Right lobe of liver (tissue), 6 donors: ENCODE measurements at places on chromosomes 5 and 9. TPM values are rescaled to one million over a fixed set of nuclear protein-coding genes. Genes with fewer than 3 reads are reported as not detected.
A peak's percentile ranks its signal among the peaks of the same experiment; 100 is the strongest.

DNA sequence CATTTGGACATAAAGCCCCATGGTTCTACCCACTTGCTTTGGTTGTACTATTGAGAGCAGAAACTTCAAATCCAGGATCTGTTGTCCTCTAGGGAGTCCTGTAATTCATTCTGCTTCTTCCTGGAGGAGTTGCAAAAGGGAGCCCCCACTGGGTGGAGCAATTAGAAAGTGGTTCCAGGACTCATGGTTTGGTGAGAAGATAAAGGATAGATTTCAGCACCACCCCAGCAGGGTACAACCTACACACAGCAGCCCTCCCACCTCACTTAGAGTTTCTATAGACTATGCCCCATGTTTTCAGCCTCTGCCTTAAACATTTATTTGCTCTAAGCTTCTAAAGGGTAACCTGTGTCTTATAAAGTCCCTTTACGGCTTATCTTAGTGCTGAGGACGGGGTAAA lies 112.6 kb upstream of the ARRDC3 start:
- no peak for DNase-seq

- DNase-seq: no peak
Observed at GRCh38 chr9:22244139-22245011, 202.2 kb upstream of the DMRTA1 start.

- DNase-seq: no peak
Observed at GRCh38 chr9:121889990-121890563, 203.0 kb downstream of the TTLL11 start.

DNA sequence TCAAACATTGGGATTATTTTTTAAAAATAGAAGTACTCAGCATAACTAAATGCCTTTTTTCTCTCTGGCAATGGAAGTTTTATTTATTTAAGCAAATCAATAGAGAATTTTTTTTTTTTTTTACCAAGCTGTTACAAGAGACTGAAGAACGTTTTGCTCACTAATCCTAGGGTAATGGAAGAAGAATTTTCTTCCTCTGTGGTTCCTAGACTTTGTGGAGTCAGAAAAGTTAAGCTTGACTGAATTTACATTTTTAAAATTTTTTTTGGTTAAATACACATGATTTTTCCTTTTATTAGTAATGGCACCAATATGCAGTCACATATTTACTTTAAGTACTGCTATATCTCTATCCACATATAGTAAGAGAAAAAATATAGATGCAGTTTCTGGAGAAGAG lies 189.8 kb downstream of the PCSK1 start:
- DNase-seq: no peak

DNA sequence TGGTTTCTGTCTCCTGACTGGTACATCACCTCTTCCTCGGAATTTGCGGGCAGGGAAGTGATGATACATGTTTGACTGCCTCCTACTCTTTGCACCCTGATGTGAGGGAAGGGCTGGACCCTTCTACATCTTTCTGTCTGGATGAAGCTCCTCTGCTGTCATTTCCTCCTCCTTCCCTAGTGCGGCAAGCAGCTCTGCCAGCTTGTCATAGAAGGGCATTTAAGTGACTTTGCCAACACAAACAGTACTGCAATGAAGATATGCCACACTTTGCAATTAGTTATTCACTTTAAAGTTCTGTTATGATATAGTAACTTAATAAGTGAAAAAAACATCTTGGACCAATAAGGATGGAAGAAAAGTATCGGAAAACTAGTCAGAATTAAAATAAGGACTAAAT lies 48.5 kb upstream of the ABL1 start:
- no peak for DNase-seq

- no peak for DNase-seq
Observed at GRCh38 chr9:121949766-121950165, 143.3 kb downstream of the TTLL11 start.

DNA sequence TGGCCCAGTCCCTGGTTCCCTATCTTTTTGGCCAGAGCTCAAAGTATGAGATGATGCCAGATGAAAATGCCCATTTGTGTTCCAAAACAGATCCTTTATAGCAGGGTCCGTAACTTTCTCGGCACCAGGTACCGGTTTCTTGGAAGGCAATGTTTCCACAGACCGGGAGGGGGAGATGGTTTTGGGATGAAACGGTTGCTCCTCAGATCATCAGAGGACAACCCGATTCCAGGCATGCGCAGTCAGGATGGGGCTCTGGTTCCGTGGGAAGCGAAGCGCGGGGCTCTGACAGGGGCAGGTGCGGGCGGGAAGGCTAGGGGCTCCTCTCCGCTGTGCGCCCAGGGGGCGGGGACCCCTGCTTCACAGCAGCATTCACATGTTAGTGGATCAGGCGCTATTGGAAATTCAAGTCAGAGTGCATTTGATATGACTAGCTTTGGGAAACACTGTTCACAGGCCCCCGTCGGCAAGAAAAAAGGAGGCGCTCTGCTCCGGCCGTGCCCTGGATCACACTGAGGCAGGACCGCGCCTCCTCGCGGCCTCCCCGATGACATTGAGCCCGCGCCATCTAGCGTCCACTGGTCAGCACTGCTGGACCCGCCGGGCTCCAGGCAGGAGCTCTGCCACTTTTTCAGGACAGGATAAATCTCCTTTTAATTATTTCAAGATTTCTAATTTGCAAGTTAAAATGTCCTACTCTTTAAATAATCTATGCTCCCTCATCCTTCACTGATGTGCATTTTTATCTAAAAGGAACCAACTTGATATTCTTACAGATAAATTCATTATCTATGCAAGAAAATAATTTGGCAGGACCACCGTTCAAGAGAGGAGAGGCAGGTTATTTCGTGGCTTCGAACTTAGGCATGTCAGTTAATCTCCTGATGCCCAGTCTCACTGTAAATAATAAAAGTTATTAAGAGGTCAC lies 190.0 kb downstream of the FANCC start:
- peak; percentile 86 for DNase-seq

- DNase-seq: no peak
Observed at GRCh38 chr5:1463326-1464095, 18.3 kb upstream of the SLC6A3 start.

- DNase-seq: no peak
Observed at GRCh38 chr5:137575847-137576246, 76.7 kb upstream of the SPOCK1 start.

GRCh38 chr9:2725898-2726649 lies 8.8 kb downstream of the KCNV2 start:
- no peak for DNase-seq

- DNase-seq: no peak
Observed at GRCh38 chr5:151568036-151568435, 23.1 kb downstream of the FAT2 start.

DNA sequence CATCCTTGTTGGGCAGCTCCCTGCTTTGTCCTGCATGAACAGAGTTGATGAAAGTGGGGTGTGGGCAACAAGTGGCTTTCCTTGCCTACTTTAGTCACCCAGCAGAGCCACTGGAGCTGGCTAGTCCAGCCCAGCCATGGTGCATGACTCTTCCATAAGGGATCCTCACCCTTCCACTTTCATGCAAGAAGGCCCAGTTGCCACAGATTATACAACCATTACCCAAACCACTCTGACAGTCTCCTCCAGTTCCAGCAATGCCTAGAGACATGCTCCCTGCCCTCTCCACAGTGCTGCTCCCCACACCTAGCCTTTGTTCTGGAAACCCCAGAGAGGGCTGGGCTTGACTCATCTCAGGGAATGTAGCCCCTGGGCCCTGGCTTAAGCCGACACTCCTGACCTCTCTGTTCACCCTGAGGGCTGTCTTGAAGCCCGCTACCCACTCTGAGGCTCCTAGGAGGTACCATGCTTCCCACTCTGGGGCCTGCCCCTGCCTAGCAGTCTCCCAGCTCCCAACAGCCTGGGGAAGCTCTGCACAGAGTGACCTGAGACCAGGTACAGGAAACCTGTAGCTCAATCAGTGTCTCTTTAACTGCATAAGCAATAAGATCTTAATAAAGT lies 3.9 kb downstream of the SLC35A4 start:
- peak; percentile 42 for DNase-seq

- DNase-seq: no peak
Observed at GRCh38 chr5:172605466-172605865, 35.6 kb upstream of the NEURL1B start.

DNA sequence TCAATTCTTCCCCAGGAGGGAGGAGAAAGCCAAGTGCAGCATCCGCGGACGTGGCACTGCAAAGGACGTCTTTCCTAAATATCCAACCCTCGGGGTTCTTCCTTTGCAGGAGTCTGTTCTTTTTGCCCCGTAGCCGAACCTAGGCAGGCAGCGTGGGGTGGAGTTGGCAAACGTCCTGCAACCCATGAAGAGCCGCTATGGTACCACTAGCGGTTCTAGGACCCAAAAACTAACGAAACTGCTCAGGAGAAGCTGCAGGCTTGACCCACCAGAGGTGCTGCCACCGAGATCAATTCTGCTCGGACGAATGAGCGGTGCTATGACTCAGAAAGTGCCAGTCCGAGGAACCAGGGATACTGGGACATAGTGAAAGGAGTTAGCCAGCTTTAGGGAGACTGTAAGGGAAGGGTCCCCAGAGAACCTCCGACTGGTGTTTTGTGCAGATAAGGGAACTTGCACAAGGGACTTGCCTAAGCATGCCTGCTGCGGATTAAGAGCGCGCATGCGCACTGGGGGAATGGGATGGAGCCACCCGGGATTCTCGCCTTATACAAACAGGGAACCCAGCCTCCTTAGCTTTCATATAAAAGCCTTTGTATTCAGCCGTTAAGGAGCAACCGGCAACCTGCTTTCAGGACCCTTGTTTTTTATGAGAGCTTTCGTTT lies 32.7 kb downstream of the ANXA2R start:
- DNase-seq: peak; percentile 79

DNA sequence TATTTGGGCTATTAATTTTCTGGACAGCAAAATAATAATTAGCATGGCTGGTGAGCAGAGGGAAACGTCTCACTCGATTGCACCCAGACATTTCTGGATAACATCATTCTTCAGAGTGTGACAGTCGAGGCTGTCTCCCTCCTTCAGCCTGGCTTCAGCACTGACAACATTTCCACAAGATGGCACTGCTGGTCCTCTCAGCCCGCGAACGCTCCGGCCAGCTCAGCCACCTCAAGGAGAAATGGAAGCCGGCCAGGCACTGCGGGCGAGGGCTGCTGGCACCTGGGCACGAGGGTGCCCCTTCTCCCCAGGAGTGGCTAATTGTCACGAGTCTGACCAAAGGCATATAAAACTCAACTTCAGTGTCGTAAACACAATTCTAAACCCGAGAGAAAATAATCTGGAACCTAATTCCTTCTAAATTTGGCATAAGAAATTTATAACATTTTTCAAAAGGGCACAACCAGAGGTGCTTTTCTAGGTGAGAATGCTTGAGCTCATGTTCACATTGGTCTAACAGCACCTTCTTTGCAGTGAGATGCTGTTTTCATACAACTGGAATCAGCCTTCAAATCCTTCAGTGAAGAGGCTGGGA lies 65.9 kb downstream of the DAP start:
- peak; percentile 82 for DNase-seq

DNA sequence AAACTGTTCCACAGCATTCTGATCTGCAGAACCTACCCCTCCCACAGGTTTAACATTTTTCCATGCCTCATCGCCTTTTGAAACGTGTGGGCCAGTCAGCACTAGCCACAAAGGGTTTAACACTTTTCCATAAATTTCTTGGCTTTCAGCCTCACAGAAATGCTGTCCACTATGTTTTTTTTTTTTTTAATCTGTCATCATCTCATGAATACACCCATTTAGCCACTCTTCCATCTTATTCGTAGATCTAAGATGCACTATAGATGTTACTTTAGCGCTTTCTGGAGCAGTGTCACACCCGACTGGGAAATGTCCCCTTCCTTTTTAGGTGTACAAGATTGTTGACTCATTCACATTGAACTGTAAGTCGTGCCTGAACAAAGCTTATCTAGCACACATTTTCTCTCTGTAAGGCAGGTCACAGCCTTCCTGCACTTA lies 62.3 kb downstream of the GCNT1 start:
- DNase-seq: no peak

GRCh38 chr9:128928624-128929023 lies 7.8 kb downstream of the PHYHD1 start:
- DNase-seq: no peak

DNA sequence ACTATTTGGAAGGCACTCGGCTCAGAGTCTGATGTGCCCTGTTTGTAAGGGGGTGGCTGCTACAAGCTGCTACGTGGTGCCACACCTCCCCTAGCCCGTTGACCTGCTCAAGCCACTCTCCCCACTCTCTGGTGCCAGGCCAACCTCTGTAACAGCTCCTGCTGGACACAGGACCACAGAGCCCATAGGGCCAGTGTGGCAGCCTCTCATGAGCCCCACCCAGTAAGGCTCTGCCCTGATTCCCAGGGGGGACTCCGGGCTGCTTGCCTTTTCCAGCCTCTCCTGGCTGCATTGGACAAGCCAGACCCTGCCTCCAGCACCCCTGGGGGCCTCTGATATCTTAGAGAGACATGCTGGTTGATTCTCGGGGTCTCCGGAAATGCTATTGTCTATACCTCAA lies 53.3 kb upstream of the ANGPTL2 start:
- DNase-seq: no peak

DNA sequence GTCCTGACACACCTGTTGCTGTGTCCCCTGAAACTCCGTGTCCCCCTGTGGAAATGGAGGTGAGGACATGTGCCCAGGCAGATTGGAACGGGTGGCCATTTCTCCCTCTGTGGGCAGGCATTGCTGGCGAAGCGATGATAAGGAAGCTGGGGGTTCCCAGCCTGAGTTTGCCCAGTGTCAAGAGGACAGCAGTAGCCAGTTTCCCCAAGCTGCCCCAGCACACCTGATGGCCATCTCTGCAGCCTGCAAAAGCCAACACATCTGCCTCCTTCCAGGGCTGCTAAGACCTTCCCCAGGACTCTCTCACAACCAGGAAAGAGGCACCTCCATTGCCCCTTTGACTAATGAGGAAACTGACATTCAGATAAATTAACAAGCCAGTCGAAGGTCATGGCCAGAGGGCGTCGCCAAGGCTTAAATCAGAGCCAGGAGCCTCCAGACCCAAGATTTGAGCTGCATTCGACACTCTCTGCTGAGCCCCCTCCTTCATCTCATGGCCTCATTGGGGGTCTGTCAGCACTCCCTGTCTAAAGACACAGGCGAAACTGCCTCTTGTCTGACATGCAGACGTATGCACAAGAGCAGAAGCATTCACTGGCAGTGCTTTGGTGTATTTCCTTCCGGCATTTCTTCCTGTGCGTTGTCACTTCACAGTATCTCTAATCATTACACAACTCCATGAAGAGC lies 10.4 kb upstream of the WNK2 start:
- DNase-seq: no peak

DNA sequence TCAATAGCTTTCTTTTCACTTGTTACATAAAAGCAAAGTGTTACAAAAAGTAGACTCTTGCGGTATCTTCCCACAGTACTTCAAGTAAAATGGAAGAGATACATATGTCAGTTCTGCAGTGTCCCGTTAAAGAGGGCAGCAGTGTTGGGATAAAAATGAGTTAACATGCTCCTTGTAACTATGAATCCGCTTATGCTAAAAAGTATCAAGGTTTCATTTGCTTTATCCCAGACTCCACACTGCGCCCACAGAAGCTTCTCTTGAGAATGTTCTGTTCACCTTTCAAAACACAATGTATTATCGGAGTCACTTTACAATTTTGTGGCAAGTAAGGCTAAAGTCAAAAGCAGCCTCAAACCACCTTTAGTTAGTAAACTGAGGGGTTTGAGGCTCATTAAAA lies 790 bp downstream of the PTAR1 start:
- DNase-seq: no peak

The TNFSF15 gene
- 0.35 TPM for total RNA-seq

The SPINK1 gene
- total RNA-seq: 229 TPM

The PCDHGA7 gene
- total RNA-seq: 0.81 TPM

The ARHGEF39 gene
- total RNA-seq: 3.6 TPM

The FOXD4L3 gene
- not detected for total RNA-seq

The ITGA2 gene
- total RNA-seq: 0.37 TPM

The FGD3 gene
- total RNA-seq: 2.8 TPM

The FOXD4L6 gene
- not detected for total RNA-seq

The WDR31 gene
- total RNA-seq: 1.3 TPM

The TMEM174 gene
- not detected for total RNA-seq

The TAF9 gene
- total RNA-seq: 26.0 TPM

The MOB3B gene
- total RNA-seq: 1.1 TPM
